ENCODE measurements at places on chromosomes 11 and 22. TPM values are rescaled to one million over a fixed set of nuclear protein-coding genes. Genes with fewer than 3 reads are reported as not detected.
A peak's percentile ranks its signal among the peaks of the same experiment; 100 is the strongest.

The RFPL2 gene
- total RNA-seq: not detected

The CREBZF gene
- total RNA-seq: 38.1 TPM

The SUSD2 gene
- total RNA-seq: 1.00 TPM

The INPP5J gene
- 5.2 TPM for total RNA-seq

The TYR gene
- not detected for total RNA-seq

DNA sequence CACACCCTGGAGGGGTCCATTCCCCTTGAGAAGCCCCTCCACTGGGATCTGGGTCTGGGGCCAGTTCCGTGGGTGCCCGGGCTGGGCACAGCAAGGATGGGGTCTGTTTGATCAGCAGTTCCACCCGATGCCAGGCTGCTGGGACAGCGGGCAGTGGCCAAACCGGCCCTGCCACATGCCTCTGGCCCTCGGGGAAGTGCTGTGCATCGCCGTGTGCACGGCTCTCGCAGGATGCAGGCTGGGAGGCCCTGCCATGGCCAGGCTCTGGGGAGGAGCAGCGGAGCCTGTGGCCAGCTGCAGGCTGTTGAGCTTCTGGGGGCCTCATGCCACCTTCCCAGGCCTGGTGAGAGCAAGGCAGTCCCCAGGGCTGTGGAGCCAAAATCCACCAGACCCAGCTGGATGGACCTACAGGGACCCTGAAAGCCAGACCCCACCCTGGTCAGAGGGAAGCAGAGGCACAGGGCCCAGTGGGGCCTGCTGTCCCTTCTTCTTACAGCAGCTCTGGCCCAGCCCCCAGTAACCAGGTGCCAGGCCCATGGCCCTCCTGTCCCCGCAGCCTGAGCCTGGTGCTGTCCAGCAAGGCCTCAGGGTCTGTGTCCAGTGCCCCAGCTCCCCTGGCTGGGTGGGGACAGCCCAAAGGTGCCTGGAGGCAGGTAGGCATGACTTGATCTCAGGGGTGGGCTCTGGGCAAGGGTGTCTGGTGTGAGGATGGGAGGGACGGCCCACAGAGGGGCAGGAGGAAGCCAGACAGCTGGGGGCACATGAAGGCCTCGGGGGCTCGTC is 57.3 kb downstream of the WNT7B start:
- no peak for DNase-seq
- H3K4me3 ChIP-seq: no peak overlapping the region
- H3K36me3 ChIP-seq: no peaks in the 10 kb centered on the region
- H3K27me3 ChIP-seq: peaks cover 6% of the 10 kb centered on the region

The KCNK4 gene
- total RNA-seq: 0.22 TPM

- H3K27ac ChIP-seq: no peak overlapping the region
- H3K36me3 ChIP-seq: peaks cover 5% of the 10 kb centered on the region
- peaks cover 20% of the 10 kb centered on the region for H3K27me3 ChIP-seq
These were observed 581 bp upstream of the AP5B1 start for GRCh38 chr11:65781152-65781961.

GRCh38 chr22:46827781-46828180 is 65.3 kb downstream of the TBC1D22A start:
- H3K36me3 ChIP-seq: no peaks in the 10 kb centered on the region
- peak overlapping the region; percentile 5 for H3K27ac ChIP-seq
- H3K4me1 ChIP-seq: peaks cover 52% of the 10 kb centered on the region
- no peaks in the 10 kb centered on the region for H3K27me3 ChIP-seq
- H3K4me3 ChIP-seq: no peak overlapping the region

The MPEG1 gene
- total RNA-seq: not detected

DNA sequence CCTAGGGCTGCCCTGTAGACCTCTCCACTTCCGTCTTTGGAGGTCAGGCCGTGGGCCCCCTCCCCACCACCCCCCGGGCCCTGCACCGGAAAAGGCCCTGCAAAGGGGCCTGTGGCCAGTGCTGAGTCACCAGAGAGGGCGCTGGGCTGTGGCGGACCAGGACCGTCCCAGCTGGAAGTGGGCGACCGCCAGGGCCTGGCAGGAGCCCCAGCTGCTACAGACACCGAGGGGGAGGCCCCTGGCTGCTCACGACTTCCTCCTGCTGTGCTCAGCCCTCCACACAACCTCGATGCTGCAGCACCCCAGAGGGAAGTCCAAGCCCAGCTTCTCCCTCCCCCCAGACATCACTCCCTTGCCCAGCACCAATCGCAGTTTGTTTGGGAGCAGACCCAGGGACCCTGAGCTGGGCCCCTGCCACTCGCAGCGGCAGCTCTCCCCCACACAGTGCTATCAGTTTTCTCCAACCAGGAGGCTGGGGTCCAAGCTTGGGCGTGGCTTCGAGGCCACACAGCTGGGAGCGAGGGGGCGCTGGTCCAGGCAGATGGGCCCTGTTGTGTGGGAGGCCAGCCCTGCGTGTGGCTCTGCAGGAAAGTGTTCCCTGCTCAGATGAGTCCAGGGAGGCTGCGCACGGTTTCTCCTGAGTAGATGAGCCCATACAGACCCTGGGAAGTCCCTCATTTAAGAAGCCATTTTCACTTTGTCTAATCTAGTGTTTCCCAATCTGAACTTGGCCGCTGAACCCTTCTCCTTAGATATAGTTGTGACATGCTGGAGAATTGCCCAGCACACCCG is 5.6 kb upstream of the SH3BP1 start:
- H3K4me3 ChIP-seq: peak overlapping the region; percentile 51
- peaks cover 34% of the 10 kb centered on the region for H3K4me1 ChIP-seq
- no peaks in the 10 kb centered on the region for H3K36me3 ChIP-seq

Data from chondrocyte (in vitro differentiated cells).